ENCODE measurements at places on chromosomes 5 and 9.

DNA sequence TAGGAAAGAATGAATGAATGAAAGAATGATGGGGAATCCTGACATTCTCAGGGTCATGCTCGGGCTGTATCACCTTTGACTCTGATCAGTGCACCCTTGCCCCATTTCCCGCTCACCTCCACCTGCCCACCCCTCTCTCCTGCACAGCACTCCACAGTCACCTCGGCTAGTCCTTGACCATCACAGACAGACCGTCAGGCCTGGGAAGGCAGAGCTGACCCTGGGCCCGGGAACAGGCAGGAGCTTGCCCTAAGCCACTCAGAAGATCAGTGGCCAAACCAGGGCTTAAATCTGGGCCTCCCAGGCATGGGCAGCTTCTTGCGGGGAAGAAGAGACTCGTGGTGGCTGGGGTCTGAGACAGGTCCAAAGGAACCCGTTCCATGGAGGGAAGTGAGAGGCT, 3.6 kb downstream of the ST6GALNAC6 start:
- DNase-seq: no peak

DNA sequence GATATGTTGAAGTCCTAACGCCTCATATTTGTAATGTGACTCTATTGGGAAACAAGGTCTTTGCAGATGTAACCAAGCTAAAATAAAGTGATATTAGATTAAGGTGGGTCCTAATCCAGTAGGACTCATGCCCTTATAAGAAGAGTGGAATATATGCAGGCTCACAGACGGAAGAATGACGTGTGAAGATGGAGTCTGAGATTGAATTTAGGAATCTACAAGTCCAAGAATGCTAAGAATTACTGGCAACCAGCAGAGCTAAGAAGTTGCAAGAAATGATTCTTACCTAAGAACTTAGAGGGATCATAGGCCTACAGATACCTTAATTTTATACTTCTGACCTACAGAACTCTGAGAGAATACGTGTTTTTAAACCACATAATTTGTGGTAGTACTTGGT, 350.0 kb upstream of the ST8SIA4 start:
- no peak for DNase-seq

- DNase-seq: no peak
These were observed 38.7 kb upstream of the CDKN2AIPNL start for GRCh38 chr5:134450374-134450773.

- DNase-seq: no peak
These were observed 113.1 kb downstream of the KIAA1958 start for GRCh38 chr9:112599732-112600131.

GRCh38 chr5:111557686-111558085, 45.4 kb upstream of the STARD4 start:
- DNase-seq: no peak

DNA sequence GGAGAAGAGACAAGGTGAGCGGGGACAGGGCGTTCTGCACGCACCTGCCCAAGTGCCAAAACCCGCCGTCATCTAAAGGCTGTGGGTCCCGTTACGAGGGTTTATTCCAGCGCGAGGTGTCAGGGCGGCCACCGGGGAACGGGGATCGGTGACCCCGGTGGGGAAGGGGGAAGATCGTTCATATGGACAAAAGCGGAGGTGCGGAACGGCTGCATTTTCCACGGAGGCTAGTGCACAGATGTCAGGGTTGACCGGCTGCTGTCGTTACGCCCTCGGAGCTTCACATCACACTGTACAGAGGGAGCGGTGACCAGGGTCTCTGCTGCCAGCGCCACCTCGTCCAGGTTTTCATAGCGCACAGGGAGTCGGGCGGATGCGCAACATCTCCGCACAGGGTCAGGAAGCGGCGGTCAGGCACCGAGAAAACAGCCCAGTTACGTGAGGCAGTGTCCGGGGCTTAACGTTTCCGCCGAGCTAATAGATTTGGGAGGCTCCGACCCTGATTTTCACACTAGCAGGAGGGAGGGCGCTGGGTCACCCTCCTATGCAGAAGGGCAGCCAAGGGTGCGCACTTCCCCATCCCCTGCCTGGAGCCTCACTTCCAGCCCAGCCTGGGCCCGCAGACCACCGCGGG, 13.5 kb downstream of the BTNL9 start:
- no peak for DNase-seq

- DNase-seq: no peak
These were observed 93.3 kb downstream of the KIAA0825 start for GRCh38 chr5:94524841-94525697.

DNA sequence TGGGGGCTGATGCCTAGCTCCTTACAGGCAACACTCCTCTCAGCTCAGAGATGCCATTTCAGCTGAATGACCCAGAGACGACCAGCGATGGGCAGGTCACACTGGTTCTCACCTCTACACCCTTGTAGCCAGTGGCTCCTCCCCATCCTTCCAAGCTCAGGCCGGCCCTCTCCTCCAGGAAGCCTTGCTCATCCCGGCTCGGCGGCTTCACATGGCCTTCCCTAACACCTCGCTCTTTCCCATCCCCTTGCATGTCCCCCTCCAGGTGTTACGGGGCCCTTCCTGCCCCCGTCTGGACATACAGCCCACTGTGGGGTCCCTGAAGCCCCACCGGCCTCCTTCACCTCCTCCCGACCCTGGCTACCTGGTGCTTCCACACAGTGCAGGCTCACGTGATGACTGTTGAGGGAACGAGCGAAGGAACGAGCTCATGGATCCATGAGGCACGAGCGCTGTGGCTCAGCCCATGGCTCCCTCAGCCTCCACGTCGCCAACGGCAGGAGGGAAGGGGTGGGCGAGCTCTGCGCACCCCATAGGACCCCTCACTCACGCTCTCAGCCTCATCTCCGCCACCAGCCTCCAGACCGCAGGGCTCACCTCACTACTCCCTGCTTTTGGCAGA, 45.7 kb downstream of the SARDH start:
- no peak for DNase-seq

- DNase-seq: peak; percentile 10
These were observed 505 bp upstream of the ACER2 start for GRCh38 chr9:19408316-19408692.

DNA sequence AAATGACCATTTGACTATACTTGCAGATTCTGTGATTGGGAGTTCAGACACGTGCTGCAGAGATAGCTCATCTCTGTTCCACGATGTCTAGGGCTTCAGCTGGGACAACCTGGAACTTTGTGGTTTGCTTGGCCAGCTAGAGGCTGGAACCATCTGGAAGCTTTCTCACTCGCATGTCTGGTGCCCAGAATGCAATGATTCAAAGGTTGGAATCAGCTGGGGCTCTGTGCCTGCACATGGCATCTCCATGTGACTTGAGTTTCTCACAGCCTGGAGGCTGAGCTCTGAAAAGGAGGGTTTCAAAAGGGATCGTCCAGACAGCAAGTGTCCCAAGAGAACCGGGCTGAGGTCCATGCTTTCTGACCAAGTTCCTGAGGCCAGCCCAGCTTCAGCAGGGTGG, 465.2 kb downstream of the GADD45G start:
- DNase-seq: no peak

DNA sequence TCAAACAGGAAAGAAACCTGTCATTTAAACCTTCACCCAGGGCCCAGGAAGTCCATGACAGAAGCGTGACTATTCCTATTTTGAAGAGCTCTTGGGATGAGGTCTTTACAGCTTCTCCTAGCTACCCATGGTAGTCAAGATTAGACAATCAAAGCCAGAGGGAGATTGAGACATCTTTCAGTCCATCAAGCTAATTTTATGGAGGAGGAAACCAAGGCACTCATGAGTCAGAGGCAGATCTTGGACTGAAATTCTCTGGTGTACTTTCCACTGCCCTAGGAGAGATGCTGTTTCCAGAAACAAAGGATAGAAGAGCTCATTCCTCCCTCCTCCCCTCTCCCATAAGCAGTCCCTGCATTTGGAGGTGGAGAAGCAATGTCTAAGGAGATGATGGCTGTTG, 9.2 kb downstream of the TNFSF8 start:
- DNase-seq: no peak

- no peak for DNase-seq
These were observed 191.8 kb downstream of the MEF2C start for GRCh38 chr5:88691230-88691582.

- DNase-seq: peak; percentile 54
These were observed 15.0 kb upstream of the TEX48 start for GRCh38 chr9:114696814-114697544.
